ENCODE measurements at places on chromosomes 2 and 18.

- DNase-seq: no peak
Measured at GRCh38 chr2:71589763-71590162, 136.4 kb downstream of the DYSF start.

DNA sequence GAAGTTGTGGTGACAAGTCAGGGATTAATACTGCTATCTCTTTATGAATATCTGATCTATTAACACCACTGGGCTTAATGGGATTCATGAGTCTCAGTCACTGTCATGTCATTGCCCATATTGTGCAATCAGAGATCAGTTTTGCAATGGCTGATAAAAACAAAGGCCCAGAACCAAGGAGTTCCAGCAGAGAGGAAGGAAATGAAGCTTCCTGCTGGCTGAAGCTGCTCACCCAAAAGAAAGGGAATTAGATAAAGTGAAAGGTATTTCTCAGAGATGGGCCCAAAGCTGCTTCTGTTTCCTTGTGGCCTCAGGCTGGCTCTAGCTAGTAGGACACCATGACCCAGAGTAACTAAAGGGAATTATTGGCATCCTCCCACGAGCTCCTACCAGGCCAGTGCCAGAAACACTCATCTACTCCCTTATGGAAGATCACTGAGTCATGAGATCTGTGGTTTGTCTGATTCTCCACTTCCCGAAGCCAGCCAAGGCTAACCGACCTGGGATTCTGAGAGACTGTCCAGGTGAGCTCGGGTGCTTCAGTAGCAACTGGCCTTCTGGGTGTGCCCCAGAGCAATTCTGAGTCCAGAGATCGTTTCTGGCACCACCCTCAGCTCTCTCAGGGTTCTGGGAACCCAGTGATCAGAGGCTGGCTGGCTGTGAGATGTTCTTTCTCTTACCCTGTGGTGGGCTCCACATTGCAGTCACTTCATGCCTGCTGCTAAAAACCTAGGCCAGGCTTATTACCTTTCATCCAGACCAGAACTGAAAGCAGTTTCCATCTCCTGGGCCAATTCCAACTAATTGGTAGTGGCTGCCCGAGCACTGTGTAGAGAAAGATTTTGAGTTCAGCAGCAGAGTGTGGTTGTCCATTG, 129.5 kb upstream of the PELI1 start:
- DNase-seq: no peak

DNA sequence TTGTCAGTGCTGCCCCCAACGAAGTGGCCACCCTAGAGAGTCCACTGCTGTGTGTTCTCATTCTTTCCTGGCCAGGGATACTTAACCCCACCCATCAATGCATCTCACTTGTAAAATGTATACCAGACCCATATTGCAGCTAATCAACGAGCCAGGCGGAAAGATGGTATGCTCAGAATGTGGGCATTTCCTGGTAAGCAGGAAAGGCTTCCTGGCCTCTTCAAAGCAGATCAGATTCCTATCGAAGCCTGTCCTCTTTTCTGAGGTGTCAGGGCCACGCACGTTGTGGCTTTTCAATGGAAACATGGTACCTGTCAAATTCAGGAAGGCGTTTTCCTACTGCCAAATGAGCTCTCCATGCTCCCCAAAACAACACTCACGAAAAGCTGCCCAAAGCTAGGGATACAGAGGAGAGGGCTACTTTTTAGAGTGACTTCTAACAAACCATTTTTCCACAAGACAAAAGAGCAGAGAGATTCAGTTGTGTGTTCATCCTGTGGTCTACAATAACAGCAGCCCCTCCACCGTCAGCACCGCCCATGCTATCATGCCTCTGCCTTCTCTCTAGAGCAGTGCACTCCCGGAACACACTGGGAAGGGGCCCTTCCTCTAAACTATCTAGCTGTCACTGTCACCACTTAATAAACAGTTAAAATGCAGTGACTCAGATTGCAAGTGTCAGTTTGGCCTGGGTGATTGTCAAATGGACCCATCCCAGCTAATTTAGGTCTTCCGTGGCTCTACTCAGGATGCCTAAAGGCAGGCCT, 535.1 kb downstream of the RNF144A start:
- DNase-seq: no peak

DNA sequence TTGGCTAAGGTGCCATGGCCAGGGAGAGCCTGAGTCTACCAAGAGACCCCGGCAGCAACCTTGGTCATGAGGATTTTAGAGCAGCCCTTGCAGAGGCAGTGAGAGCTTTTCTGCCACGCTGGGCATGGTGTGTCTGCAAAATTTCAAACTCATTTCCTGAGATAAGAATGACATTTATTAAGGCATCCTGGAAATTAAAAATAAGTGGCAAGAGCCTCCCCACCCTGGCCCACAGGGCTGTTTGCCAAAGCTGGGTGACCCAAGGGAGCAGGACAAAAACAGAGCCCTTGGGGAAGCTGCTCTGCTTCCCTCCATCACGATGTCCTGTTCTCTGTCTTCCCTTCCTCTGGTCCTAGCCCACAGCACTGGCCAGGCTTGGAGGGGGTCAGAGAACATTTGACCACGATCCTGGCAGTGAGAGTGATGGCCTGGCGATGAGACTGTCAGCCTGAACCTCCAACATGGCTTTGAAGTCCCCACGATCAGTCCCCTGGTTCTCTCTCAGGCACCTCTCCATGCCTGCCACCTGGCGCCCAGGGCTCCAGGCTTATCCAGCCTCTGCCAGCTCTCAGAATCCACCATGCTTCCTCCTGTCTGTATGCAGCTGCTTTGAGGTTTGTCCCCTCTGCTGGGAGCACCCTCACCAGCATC, 68.9 kb upstream of the RMDN2 start:
- no peak for DNase-seq

GRCh38 chr2:118750959-118751565, 96.4 kb downstream of the EN1 start:
- DNase-seq: no peak

- DNase-seq: no peak
Measured at GRCh38 chr2:142944721-142945120, 67.3 kb downstream of the KYNU start.

DNA sequence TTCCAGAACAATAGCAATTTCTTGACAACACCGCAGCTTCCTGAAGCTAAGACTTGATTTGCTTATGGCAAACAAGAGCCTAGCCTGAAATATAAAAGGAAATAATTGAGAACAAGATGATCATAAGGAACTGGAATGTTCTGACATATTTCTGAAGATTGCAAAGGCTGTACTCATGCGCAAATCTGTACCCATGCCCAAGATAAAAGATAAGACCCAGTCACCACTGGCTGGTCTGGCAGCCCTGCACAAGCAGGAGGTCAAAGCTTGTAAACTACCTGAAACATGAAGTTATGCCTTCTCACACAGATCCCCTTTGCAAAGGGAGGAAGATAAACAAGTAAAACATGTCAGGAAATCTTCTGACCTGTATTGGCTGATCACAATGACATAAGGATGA, 160.8 kb upstream of the GYPC start:
- DNase-seq: no peak
